CD4-positive, alpha-beta T cell treated with Interferon gamma for 1 hour (primary cell): ENCODE measurements at places on chromosomes 16 and 17.
A peak's percentile ranks its signal among the peaks of the same experiment; 100 is the strongest.

- DNase-seq: no peak
These were observed 184.2 kb downstream of the KCNJ2 start for GRCh38 chr17:70353408-70354092.

GRCh38 chr17:56142781-56143180, 10.5 kb upstream of the ANKFN1 start:
- no peak for DNase-seq

GRCh38 chr16:1506494-1507213, 13.5 kb downstream of the TELO2 start:
- DNase-seq: no peak

GRCh38 chr17:29021226-29021625, 15.4 kb upstream of the SEZ6 start:
- no peak for DNase-seq

- DNase-seq: no peak
These were observed 59.3 kb upstream of the CORO6 start for GRCh38 chr17:29682054-29682453.

- DNase-seq: no peak
These were observed 142.6 kb upstream of the CPHXL start for GRCh38 chr16:75868636-75869632.

- DNase-seq: no peak
These were observed 24.5 kb downstream of the RCVRN start for GRCh38 chr17:9880582-9880999.

DNA sequence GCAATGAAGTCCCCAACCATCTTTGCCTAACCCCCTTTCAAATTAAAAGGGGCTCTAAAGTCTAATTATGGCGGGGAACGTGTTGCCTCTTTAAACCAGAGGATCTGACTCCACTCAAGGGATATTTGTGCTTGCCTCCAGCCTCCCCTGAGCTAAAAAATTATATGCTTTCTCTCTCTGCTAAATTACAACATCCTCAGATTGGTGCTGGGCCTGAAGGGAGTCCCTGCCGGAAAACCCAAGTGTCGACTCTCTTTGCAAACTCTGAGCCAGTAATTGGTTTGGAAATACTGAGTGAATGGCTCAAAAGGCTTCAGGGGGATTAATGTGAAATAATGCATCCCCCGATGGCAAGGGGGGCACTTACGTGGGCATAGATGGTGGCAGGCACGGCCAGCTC, 208.5 kb upstream of the TNRC6C start:
- DNase-seq: no peak

- no peak for DNase-seq
These were observed 137.5 kb downstream of the TRIM37 start for GRCh38 chr17:58969156-58969555.

DNA sequence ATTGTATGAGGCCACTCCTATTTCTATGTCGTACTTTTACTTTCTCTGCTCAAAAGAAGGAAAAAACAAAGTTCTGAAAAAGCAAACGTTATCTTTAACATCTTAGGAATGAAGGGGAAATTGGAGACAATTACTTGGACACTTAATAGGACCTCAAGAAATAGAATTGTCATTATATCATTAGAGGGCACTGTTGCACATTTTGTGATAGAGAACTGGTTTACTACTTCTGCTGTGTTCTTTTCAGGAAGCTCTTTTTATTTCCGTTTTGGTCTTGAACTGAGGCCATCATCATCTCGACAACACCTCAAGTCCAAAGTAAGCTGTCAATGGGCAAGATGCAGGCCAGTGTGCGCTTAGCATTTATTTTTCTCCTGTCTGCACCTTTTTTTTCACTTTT, 14.6 kb downstream of the COG4 start:
- no peak for DNase-seq

DNA sequence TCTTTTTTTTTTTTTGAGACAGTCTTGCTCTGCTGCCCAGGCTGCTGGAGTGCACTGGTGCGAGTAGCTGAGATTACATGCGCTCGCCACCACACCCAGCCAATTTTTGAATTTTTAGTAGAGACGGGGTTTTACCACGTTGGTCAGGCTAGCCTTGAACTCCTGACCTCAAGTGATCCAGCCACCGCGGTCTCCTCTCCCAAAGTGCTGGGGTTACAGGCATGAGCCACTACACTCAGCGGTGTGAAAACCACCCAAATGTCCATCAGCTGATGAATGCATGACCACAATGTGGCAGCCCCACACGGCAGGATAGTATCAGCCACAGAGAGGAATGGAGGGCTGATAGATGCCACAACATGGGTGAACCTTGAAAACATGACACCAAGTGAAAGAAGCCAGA, 2.1 kb downstream of the P2RX5 start:
- DNase-seq: peak; percentile 61

DNA sequence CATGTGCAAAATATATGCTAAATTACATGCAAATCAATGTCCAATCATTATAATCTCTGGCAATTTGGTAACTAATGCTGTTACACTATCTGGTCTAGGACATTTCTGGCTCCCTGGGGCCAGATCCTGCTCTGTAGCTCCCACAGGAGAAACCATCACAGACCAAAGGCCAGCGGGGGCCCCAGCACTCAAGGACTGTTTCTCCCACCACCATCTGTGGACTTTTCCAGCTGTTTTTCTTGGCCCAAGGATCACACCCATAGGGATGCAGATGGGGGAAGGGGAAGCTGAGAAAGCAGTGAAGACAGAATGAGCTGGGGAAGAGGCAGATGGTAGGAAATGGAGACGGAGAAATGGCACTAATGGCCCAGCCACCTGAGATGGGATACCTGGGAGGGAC, at the start of gene HIGD1B:
Gene HIGD1B, plus strand, starts transcription at position 298 of the 400 bp plus-strand sequence. CDS start 270 bp downstream, outside the sequence.
- no peak for DNase-seq

GRCh38 chr16:8919089-8919933, 37.2 kb downstream of the LITAFD start:
- DNase-seq: no peak

DNA sequence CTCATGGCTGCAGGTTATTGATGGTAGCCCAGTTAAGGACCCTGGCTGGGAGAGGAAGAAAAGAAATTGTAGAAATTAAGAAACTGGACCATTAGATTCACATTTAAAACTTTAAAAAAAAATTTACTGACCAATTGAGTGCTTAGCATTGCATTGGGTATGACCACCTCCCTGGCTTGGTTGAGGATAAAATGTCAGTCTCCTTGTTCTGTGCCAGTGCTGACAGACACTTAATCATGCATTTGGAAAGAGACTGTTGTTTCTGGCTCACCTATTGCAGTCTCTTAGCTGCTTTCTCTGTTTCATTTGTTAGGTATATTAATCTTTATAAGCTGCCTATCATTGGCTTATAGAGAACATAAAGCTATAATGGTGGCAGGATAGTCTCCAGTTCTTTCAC, 1.7 kb downstream of the MYH1 start:
- no peak for DNase-seq

DNA sequence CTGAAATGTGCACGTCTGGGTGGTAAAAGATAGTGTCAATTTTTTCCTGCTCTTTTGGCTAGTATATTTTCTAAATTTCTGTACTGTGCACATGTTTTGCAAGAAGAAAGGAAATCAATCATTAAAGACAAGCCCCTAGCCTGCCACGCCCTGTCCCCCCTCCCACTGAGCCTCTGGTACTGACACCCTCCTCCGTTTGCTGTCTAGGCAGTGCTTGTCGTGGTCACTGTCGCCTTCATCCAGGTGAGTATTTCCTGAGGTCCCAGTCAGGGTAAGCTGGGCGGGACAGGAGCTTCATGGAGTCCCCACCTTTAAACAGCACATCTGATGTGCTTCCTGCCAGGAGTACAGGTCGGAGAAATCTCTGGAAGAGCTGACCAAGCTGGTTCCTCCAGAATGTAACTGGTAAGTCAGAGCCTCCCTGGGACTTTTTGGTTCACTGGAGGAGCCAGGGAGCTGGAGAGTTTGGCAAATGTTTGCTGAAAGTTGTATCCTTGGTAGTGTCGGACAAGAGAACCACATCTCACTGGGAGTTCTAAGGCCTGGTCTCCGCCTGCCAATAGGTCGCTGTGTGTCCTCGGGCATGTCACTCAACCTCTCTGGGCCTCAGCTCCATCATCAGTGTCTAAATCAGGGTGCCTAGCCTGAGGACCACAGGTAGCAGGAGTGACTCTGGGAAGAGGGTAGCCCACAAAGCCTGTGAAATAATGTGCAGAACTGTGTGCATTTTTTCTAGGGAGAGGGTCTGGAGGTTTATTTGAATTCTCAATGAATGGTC, 42.2 kb downstream of the ATP2C2 start:
- no peak for DNase-seq

DNA sequence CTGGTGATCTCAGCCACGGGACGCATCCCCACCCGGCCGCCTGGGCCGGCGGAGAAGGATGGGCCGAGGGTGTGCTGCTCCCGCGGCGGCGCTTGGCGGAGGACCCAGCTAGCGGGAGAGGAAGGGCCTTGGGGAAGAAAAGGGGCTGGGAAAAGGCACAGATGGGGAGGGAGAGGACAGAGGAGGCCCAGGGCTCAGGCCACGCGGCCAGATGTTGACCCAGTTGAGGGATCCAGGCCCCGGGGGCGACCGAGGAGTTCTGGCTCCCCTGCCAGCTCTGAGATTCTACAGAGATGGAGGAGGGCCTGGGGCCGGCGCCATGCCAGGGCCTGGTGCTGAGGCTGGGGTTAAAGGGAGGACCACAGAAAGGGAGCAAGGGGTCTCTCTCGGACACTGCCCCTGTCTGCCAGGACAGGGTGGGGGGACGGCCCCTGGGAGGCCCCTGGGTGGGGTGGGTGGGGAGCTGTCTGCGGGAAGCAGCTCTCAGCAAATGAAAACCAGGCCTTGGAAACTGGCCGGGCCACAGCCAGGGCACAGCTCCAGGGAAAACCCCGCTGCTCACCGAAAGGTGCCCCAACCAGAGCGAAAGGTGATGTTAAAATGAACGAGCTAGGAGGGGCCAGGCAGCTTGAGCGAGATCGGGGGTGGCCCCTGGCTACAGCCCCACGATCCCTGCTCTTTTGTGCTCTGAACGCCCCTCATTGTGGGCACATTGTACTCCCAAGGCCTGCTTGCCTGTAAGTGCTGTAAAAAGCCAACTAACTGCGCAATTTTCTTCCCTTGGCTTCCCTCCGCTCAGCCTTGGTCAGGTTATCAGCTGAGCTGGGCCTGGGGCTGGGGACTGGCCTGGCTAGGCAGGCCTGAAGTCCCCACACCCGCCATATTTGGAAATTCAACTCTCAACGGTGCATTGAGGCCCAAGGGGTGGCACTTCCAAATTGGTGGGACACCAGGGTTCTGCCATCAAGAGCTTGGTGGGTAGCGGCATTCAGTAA, 191.4 kb downstream of the ZNF423 start:
- no peak for DNase-seq

DNA sequence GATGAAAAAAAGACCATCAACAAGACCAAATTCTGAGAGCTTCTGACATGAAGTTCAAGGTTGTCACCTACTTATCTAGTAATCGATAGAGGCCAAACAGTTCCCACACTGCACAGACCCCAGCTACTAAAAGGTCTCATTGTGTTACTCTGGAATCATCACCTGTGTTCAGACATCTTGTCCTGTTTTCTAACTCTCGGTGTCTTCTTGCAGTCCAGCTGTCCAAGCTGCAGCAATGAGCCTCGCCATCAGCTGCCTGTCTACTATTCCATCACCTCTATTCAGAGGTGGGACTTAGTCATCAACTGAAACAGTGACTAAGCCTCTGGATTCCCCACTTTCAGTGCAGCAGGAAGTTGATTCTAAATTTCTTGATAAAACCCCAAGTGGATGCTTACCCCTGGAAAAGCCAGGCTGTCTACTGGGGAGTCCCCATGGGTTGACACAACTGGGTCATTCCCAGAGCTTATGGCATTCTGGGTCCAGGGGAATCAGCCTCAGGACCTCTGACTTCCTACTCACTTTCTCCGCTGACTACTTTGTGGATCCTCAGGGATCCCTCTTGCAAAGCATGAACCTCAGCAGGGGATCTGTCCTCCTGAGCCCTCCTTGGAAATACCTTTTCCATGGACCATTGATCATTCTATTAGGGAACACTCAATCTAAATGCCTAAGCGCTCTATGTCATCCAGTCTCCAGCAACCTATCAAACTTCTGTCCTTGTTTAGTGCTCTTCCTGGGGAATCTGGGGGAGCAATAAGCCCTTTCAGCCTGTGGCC, 46.5 kb downstream of the HNF1B start:
- no peak for DNase-seq

- peak; percentile 41 for DNase-seq
These were observed 14.4 kb upstream of the EEF2K start for GRCh38 chr16:22191532-22192260.

DNA sequence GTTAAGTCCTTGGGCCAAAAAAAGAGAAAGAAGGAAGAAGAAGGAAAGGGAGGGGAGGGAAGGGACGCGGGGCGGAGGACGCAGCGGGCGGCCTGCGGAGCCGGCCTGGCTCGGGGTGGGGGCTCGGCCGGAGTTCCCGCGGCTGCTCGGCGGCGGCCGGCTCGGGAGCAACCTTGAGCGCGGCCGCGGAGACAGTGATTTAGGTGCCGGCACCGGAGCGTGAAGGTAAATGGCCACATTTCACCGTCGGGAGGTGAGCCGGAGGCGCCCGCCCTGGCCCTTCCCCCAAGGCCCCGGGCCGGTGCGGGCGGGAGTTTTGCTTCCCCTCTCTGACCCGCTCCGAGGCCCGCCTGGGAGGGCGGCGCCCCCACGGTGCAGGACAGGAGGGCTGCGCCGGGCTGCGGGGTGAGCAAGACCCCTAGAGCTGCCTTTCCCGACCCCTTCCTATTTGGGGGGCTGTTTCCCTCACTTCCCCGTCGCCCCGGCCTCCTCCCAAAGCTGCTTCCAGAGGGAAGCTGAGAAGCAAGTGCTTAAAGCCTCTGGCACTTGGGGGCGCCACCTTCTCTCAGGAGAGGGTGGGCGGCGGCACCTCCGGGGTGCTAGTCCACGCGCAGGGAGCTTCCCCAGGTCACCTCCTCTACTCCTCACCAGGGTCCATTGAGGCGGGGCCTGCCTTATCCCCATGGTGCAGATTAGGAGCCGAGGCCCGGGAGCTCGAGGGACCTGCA, 56.5 kb downstream of the MRM1 start:
- DNase-seq: no peak

DNA sequence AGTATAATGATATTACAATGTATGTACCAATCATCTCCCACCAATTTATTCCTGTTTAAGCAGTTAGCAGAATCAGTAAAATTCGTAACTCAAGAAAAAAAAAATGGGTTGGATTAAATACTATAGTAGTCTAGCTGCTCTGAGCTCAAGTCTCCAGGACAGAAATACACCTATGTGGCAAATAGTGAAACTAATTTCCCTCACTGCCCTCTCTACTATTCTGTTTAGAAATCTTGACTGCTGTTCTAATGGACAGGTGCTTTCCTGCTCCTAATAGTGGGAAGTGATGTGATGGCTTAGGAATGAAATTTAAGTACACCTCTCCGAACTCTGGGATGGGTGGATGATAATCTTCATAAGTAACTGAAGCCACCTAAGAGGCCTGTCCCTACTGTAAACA, 175.7 kb downstream of the KCNJ2 start:
- no peak for DNase-seq

DNA sequence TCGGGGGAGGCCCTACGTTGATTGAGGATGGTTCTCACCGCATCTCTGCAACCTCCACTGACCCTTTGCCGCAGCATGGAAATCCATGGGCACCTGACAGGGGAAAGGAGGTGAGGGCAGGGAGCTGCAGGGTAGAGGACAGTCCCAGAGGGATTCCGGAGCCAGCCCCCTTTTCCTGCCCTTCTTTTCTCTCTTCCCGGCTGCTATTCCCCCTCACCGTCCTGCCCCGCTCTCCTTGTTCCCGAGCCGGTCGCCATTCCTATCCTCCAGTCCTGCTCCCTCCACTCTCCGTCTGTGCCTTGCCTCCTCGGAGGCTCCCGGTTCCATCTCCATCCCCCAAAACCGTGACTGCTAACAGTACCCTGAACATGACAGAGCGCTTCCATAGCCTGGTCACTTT, 4.8 kb downstream of the SPATA32 start:
- DNase-seq: no peak

GRCh38 chr17:60153606-60154390, 4.0 kb downstream of the CA4 start:
- DNase-seq: no peak
